ENCODE measurements at places on chromosomes 3 and 15. TPM values are rescaled to one million over a fixed set of nuclear protein-coding genes. Genes with fewer than 3 reads are reported as not detected.

The IQCF5 gene
- not detected for total RNA-seq

The MKRN2OS gene
- total RNA-seq: not detected

The CATSPER2 gene
- 0.65 TPM for total RNA-seq

The MUSTN1 gene
- total RNA-seq: not detected

The RPL4 gene
- total RNA-seq: 5,333 TPM

The FBXO40 gene
- total RNA-seq: not detected

The TRH gene
- total RNA-seq: not detected

The ATR gene
- 12.2 TPM for total RNA-seq

The SHC4 gene
- 1.5 TPM for total RNA-seq

The MAPK6 gene
- total RNA-seq: 45.8 TPM

The CHST2 gene
- total RNA-seq: 19.8 TPM

The CDV3 gene
- total RNA-seq: 134 TPM

The IMPG2 gene
- total RNA-seq: 0.24 TPM

The TMEM202 gene
- not detected for total RNA-seq

The EPHA3 gene
- 0.78 TPM for total RNA-seq

The CDCP1 gene
- total RNA-seq: 19.2 TPM

The CKMT1B gene
- not detected for total RNA-seq

The DUOXA2 gene
- total RNA-seq: not detected

The GFM1 gene
- total RNA-seq: 15.1 TPM

The TM4SF18 gene
- total RNA-seq: 2.2 TPM

The PTH1R gene
- total RNA-seq: 1.4 TPM

The ABTB1 gene
- total RNA-seq: 25.2 TPM

The ANKRD34C gene
- total RNA-seq: not detected

The EIF5A2 gene
- total RNA-seq: 7.6 TPM
